ENCODE measurements at places on chromosomes 6 and 20.

GRCh38 chr20:9202420-9203080 lies 133.7 kb downstream of the PLCB4 start:
- DNase-seq = no peak

DNA sequence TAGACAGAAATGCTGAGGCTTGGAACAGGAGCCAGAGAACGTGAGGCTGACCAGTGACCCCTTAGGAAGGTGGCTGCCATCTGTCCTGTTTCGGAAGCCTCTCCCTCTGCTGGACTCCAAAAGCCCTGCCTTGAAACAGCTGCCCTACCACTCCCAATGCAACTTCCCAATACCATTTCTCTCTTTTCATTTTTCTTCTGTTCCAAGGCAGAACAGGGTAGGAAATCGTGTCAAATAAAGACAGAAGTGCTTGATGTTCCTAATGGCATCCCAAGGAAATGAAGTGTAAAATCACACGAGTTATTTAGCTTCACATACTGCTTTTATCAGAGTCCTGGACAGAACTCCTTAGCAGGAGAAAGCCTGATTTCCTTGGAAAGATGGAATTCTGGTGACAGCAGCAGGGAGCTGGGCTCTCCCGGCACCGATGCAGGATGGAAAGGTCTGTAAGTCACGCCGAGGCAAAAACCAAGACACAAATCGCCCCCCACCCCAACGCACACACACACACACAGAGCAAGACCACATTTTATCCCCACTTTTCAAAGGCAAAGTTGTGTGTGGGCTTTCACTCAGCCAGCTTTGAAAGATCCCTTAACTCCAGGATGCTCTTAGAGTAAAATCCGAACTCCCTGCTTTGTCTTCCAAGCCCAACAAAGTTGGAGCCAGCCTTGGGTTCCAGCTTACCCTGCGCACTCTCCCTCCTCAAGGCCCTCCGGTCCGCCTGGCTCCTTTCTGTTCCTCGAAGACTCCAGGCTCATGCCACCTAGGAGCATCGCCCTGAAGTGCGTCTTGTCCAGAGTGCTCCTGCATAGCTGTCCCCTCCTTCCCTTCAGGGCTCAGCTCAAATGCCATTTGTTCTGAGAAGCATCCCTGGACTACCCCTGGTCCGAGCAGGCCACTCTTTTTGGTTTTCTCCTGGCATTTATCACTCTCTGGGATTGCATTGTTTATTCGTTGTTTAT lies 11.6 kb upstream of the STX16 start:
- no peak for DNase-seq

- DNase-seq = no peak
Observed at GRCh38 chr6:73648166-73648565, 5.6 kb downstream of the SLC17A5 start.

GRCh38 chr20:51460569-51461265 lies 81.8 kb downstream of the NFATC2 start:
- no peak for DNase-seq

DNA sequence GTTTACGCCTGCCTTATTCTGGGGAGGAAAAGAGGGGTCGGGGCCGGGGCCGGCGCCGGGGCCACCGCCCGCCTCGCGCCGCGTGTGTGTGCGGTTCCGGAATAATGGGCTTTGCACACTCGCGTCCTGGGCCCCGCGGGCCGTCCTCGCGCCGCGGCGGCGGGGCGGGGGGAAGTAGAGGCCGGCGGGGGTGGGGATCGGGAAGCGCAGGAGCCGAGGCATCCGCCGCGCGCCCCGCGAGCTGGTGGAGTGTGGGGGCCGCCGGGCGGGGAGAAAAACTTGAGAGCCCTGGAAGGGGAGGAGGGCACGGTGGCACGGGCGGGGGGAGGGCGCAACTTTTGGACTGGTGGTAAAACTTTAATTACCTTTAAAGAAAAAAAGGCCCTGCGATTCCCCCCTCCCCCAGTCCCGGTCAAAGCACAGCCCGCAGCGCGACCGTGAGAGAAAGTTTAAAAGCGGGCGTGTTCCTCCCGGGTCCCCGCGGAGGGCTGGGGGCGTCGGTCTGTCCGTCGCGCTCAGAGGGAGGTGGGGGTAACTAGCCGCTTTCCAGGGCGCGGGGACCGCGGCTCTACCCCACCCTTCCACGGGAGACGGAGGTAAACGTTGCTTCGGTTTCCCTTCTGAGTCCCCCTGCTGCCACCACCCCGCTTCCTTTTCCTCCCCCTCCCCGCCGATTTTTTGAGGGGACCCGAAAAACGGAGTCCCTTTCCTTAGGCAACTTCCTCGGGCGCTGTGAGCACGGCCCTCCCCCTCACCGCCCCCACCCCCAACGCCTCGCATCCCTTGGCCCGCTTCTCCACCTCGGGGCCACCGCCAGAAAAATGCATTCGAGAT lies 1.9 kb downstream of the L3MBTL3 start:
- DNase-seq = peak; percentile 23

- no peak for DNase-seq
Observed at GRCh38 chr6:144599615-144600014, 314.5 kb downstream of the UTRN start.

GRCh38 chr20:61701401-61701800 lies 364.3 kb downstream of the TAF4 start:
- no peak for DNase-seq

GRCh38 chr20:16533502-16533901 lies 39.7 kb downstream of the KIF16B start:
- DNase-seq = no peak

Measured in stimulated activated CD4-positive, alpha-beta T cell treated with anti-CD3 and anti-CD28 coated beads, Interleukin-4, amount 100 ng/mL, for 48 hours (primary cell).